Fibroblast of villous mesenchyme (primary cell): ENCODE measurements at places on chromosomes 16 and 17.

- peak; percentile 60 for DNase-seq
Measured at GRCh38 chr17:4980644-4981216, 6.7 kb downstream of the CAMTA2 start.

DNA sequence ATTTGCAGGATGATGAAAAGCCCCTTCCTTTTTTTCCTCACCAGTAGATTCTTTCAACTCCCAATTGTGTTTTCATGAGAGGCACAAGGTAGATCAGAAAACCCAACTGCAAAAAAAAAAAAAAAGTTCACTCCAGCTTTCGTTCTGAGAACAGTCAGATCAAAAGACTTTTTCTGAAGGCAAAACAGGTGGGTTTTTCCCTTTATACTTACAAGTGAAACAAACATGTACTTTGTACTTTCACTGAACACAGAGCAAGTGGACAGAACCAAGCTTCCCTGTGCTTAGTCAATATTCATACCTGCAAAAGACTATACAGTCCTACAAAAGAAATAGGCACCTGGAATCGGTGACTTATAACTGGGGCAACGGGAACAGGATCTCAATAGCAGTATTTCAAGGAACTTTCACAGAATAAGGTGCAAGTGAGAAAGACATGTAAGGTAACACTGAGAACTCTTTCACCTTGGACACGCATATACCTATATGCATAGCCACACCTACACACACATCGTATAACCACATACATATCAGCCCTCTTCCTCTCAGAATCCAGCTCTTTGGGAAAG lies 54.1 kb downstream of the TOX3 start:
- DNase-seq, result no peak

GRCh38 chr17:21512307-21513011 lies 136.3 kb downstream of the KCNJ12 start:
- DNase-seq, result no peak

DNA sequence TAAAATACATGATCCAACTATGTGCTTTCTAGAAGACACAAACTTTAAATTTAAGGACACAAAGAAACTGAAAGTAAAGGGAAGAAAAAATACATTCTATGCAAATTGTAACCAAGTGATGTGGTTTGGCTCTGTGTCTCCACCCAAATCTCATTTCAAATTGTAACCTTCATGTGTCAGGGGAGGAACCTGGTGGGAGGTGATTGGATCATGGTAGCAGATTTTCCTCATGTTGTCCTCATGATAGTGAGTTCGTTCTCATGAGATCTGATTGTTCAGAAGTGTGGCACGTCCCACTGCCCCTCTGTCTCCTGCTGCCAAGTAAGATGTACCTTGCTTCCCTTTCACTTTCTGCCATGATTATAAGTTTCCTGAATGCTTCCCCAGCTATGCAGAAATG lies 15.0 kb downstream of the OR1A1 start:
- no peak for DNase-seq

GRCh38 chr17:19285213-19285900 lies 48.2 kb downstream of the EPN2 start:
- DNase-seq, result no peak

DNA sequence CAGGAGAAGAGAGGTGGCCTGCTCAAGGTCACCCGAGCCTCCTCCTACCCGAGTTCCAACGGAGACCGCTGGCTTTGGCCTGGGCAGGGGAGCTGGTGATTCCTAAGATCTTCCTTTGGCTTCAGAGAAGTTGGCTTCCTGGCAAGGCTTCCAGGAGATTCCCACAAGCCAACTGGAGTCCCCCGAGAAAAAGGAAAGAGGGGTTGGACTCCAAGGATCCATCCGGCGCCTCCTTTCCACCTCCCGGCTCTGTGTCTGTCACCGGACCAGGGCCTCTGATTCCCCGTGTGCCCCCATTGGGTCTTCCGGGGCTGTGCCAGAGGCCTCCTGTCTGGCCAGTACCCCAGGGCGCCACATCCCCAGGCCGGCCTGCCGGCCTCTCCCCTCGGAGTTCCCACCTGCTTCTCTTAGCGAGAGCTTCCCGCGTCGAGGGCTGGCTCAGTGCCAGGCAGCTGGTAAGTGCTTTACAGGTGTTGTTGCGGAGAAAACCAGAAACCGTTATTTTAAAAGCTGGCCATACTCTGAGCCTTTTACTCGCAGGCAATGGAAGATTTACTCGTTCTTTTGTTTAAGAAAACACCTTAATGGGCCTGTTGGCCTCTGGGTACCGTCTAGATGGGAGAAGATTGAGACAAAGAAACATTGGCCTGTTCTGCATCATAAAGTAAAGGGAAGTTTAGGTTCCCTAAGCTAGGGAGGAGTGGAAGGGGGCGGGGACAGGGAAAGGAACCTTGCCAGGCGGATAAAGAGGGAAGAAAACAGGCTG lies 258.4 kb upstream of the SDK2 start:
- no peak for DNase-seq

DNA sequence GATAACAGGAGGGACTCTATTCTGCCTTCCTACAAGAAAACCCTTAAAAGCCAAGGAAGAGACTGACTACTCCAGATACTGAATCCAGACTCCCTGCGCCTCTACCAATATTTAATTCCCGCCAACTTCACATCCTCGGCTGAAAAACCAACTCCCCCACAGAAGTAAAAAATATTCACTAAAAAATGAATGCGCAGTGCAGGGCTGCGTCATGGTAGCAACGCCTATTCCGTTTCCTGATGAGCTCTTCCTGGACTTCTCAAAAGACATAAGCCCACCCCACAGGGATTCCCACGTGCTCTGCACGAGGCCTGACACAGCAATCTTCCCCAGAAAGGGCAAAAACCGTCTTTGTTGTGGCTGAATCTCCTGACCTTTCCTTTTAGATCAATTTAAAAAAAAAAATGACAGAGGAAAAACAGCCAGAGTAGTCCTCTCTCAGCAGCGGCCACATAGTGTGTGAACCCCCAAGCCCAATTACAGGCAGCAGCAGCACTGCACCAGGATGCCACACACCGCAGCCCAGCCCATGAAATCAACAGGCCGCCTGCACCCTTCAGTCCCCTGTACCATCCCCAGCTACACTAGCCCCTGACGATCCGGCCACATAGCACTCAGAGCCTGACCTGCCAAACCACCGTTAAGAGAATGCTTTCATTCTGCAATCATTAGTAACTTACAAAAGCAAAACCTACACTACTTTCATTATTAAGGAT lies 23.9 kb downstream of the KLHDC4 start:
- DNase-seq, result no peak

DNA sequence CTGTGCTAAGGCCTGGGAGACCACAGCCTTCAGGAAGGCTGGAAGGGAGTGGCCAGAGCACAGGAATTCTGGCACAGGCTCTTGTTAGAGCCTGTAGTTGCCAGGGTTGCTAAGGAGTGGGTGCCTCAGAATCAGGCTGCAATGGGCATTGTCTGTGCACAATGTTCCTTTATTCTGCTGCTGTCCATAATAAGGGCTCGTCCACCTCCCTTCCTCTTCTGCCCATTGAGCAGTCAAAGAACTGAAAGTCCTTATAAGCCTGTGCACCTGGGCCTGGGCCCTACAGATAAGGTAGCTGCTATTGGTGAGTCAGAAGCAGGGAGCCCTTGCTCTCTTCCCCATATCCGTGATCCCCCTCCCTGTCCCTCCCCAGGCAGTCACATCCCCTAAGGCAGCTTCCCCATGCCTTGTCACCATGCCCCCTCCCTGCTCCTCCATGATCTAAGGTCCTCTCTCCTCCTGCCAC lies 5.4 kb upstream of the CNGB1 start:
- no peak for DNase-seq

DNA sequence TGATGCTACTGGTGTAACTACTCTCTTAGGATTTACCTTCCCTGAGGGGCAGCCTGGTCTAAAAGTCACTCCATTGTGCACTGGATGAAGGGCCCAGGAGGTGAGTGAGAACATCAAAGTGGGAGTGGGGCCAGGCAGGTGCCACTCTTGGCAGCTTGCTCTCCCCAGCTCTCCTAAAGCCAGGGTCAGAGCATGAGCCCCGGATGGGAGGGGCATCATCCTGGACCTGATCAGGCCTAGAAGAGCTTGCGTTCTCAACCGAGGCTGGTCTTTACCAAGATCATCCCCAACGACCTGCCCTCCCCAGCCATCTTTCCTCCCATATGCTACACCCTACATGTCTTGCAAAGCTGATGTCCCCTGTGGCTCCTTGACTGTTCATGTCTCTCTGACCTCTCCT lies 87.1 kb downstream of the AIPL1 start:
- no peak for DNase-seq

DNA sequence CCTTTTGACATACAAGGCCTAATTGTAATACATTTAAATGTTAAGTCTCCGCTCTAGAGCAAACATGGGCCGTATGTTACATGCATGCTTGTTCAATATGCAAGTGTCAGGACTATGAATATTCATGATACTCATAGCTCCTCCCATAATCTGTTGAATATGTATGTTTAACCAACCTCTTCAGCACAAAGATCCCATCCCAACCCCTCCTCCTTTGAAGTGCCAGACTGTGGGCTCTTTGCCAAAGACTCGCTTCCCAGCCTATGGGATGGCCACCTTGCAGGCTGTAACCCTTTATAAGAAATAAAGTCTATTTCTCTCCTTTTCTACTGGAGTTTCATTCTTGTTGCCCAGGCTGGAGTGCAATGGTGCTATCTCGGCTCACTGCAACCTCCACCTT lies 156.2 kb downstream of the ABCC12 start:
- no peak for DNase-seq

- peak; percentile 73 for DNase-seq
Measured at GRCh38 chr17:27207073-27207513, 86.8 kb upstream of the WSB1 start.

DNA sequence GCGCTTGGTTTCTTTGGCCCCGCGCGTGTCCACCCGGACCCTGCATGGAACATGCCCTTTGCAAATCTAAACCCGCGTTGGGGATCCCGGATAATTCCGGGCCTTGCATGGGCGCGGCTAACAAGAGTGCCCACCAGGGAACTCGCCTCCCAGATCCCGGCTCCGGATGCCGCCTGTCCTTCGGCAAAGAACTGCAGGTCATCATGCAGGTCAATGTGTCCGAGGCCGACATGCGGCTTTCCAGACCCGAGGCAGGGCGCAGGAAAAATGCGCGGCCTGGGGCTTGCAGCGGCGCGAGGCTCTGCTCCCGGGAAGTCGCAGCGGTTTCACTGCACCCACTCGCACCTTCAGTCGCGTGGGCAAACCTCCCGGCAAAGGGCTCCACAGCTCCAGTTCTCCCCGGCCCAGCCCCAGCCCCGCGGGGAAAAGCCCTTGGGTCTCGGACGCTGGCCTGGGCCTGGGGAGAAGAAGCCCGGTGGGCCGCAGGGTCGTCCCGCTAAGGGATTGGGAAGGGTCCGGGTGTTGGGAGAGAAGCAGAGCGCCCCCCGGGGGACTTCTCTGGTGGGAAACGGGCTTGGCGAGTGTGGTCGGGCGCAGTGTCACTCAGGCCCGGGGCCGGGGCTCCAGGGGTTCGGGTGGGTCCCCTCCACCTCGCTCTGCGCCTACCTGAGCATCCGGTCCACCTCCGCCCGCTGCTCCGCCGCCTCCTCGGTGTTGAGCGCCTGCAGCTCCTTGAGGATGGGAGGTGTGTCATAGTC lies 805 bp downstream of the HNF1B start:
- no peak for DNase-seq

GRCh38 chr17:44837196-44837595 lies 7.1 kb upstream of the GJC1 start:
- no peak for DNase-seq

DNA sequence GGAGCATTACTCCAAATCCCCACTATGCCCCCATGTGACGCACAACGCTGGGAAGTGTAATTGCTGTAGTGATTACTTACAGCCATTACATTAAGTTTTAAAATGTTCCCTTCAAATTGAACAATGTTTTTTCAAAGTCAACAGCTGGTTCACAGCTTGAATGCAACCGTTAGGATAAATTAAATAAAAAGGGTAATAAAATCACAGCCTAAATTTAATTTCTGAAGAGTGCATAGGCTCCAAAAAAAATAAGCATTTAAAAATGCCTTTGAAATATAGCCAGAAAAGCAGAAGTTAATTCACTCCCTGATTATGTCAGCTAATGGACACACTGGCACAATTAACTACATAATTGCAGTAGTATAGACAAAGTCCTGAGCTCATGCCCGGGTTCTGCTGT lies 50.5 kb upstream of the KDM8 start:
- no peak for DNase-seq

DNA sequence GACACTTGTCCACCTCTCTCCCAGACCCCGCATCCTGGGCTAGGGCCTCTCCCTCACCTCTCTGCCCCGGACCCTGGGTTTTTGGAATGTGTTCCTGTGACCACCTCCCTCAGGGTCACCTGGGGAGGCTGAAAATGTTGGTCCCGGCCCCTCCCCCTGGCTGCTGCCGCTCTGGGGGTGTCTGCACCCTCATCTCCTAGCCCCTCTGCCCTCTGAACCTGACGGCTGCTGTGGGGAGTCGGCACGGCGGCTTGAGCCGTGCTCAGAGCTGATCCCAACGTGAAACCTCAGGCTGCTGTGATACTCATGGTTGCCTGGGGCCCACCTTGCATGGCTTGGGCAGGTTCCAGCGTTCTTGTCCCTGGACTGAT lies 42.8 kb downstream of the ADCY7 start:
- no peak for DNase-seq

GRCh38 chr17:1367351-1367745 lies 32.7 kb downstream of the YWHAE start:
- no peak for DNase-seq

- DNase-seq, result no peak
Measured at GRCh38 chr16:12191102-12191501, 214.6 kb downstream of the SNX29 start.

DNA sequence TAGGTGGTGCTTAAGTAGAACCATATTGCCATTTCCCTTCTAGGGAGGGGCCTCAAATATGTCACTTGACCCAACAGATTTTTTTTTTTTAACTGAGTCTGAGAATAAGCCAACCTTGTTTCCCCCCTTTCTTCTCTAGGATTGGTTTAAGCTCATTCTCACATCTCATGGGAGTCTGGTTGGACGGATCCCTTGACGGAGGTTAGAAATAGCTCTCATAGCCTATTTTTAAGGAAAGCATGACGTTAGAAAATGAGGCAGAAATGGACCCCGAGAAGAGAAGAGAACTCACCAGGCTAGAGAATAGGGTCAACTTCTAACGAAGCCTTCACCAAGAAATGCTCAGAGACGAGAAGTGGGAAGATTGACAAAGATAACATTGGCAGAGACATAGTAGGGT lies 95.1 kb upstream of the ZFHX3 start:
- no peak for DNase-seq

DNA sequence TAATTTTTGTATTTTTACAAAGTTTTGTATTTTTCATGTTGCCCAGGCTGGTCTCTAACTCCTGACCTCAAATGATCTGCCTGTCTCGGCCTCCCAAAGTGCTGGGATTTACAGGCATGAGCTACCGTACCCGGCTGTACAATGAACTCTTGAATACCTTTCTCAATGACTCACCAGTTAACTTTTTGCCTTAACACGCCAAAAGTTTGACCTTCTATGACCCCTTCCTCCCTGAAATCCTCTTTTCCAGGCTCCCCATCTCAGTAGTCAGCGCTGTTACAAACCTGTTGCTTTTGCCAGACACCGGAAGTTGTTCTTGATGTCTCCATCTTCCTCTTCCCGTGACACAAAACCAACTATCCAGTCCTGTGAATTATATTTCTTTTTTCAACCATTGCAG lies 158.1 kb upstream of the ASIC2 start:
- peak; percentile 51 for DNase-seq
